ENCODE measurements at places on chromosomes 4 and X.

GRCh38 chrX:78064152-78064551, 39.9 kb upstream of the PGK1 start:
- DNase-seq: no peak

DNA sequence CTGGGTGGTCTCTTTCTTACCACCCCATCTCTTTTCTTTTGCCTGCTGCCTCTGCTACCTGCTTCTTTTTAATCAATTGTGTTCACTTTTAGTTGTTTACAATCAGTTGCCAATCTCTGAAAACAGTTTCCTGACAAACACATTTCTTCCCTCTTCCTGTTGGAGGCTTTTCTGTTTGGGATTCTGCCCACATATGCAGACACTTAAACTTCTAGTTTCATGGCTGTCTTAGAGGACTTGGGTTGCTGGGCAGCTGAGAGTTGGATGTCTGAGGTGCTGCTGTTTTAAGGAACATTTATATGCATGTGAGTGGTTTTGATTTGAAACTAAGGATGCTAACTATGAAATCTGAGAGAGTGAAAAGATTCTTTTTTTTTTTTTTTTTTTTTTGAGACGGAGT, 112.3 kb upstream of the LIMCH1 start:
- DNase-seq: no peak

DNA sequence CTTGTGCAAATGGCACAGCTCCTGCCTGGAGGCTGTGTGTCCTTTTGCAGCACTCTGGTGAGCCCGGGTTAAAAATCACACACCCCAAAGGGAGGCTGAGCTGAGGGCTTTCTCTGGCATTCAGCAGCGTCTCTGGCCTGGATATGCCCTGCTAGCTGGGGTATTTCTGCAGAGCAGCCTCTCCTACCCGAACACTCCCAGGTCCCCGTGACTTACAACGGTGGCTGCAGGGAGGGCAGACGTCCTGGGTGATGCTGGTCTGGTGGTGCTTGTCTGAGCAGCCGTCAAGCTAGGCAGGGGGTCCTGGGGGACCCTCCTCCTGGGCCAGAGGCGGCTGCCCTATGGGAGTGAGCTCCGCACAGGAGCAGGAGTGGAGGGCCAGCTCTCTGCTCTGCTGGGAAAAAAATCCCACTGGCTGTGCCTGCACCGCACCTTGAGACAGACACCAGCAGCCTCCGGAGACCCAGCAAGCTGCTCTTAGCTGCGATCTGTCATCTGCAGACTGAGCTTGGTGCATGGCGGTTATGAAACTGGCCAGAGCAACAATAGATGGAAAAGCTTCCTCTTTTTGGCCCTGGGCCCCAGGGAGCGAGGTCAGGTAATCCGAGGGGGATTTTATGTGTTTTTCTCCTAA, 41.3 kb upstream of the ASMTL start:
- no peak for DNase-seq

GRCh38 chrX:143661286-143661685, 25.4 kb upstream of the SLITRK4 start:
- no peak for DNase-seq

- DNase-seq: peak; percentile 44
These were observed 1.9 kb upstream of the MTTP start for GRCh38 chr4:99572527-99573240.

DNA sequence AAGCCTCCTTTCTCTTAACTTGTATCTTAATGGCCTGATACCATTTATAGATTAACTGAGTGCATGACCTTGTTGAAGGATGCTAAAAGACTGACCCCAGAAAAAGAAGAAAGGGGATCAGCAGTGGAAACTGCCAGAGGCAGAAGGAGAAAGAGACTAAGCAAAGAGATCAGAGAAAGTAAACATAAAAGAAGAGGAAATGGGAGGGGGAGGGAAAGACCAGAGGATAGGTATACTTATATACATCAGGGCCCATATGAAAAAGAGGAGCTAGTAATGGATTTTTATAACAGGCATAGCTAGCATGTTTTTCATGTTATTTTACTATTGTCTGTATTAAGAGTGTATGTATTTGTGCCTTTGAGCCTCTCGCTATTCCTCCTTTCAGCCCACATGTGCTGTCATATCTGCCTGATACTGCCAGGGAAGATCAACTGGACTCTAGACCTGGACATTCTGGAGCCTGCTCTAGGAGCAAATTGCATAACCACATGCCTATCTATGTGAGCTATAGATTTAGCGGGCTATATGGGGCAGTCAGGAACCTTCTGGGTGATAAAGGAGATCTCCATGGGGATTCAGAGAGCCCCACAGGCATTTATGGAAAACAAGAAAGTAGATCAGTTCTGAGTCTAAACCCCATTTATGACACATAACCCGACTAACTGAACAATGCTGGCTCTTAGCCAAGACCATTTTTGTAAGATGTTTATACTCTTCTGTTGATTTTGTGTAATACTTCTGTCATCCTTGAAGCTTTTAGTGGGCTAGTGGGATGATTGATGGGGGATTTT, 13.4 kb upstream of the SNX12 start:
- DNase-seq: peak; percentile 34

Measured in adipocyte (in vitro differentiated cells).